ENCODE measurements at places on chromosomes 5 and 9.

DNA sequence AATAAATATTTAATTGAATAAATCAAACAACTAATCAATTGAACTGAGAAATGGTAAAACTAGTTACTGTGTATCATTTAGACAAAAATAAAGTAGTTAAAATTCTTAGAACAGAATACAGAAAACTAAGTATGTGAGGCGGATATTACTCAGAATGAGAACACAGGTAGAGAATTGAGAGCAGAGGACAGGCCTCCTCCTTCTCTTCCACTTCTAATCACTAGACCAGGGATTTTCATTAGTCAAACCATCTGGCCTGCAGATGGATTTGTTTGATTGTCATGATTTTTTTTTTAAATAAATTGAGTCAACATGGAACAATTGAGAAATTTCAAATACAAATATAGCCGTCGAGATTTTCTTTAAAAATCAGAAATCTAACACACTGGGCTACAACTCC is 198.6 kb upstream of the HMHB1 start:
- DNase-seq, result no peak

DNA sequence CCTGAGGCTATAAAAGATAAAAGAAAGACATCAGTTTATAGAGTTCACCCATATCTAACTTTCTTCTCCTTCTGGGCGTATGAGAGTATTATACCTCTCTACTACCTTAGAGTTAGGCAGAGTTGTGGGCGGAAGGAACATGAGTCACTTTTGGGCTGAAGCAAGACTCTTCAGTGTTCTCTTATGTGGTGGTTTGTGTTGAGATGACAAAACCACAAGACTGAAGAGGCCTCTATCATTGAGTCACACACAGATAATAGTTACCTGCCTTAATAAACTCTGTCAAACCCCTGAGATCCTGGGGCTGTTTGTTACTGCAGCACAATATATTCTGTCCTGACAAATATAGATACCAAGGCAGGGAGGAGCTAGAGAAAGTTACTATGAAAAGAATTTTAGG is 184.2 kb downstream of the EFNA5 start:
- no peak for DNase-seq

DNA sequence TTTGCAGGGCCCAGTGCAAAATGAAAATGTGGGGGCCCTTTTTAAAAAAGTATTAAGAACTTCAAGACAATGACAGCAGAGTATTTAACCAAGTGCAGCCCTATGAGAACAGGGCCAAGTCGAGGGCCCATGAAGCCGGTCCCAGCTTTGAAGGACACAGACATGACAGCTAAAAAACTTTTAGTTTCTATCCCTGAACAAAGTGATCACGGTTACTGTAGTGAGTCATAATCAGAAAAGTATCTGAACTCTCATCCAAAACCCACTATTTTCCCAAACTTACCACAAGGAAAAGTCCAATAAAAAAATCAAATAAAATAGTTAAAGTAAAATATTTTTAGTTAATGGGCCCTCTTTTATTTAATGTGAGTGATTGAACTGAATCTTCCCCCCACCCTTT is 126.0 kb downstream of the MEF2C start:
- no peak for DNase-seq

- DNase-seq, result peak; percentile 11
Observed at GRCh38 chr5:176810081-176810597, at the start of gene UNC5A. Gene UNC5A (plus strand): TSS chr5:176810559. CDS start chr5:176810751, 192 bp downstream.

- no peak for DNase-seq
Observed at GRCh38 chr9:128689820-128690683, 1.0 kb downstream of the SET start.

GRCh38 chr5:35194635-35195471 is 35.4 kb downstream of the PRLR start:
- DNase-seq, result no peak

- DNase-seq, result no peak
Observed at GRCh38 chr5:180428598-180428997, 65.6 kb upstream of the CNOT6 start.

- no peak for DNase-seq
Observed at GRCh38 chr5:149611326-149611725, 30.0 kb downstream of the ARHGEF37 start.

Measured in stimulated activated CD8-positive, alpha-beta memory T cell treated with anti-CD3 and anti-CD28 coated beads, Interleukin-7, amount 100 ng/mL, for 1 hour (primary cell).